ENCODE measurements at places on chromosomes 16 and 17. TPM values are rescaled to one million over a fixed set of nuclear protein-coding genes. Genes with fewer than 3 reads are reported as not detected.

GRCh38 chr16:3874242-3874641 is 6.3 kb downstream of the CREBBP start:
- H3K4me3 ChIP-seq: no peak overlapping the region
- H3K27me3 ChIP-seq: no peaks in the 10 kb centered on the region
- H3K27ac ChIP-seq: no peak overlapping the region
- DNase-seq: no peak
- H3K4me1 ChIP-seq: peaks cover 11% of the 10 kb centered on the region

DNA sequence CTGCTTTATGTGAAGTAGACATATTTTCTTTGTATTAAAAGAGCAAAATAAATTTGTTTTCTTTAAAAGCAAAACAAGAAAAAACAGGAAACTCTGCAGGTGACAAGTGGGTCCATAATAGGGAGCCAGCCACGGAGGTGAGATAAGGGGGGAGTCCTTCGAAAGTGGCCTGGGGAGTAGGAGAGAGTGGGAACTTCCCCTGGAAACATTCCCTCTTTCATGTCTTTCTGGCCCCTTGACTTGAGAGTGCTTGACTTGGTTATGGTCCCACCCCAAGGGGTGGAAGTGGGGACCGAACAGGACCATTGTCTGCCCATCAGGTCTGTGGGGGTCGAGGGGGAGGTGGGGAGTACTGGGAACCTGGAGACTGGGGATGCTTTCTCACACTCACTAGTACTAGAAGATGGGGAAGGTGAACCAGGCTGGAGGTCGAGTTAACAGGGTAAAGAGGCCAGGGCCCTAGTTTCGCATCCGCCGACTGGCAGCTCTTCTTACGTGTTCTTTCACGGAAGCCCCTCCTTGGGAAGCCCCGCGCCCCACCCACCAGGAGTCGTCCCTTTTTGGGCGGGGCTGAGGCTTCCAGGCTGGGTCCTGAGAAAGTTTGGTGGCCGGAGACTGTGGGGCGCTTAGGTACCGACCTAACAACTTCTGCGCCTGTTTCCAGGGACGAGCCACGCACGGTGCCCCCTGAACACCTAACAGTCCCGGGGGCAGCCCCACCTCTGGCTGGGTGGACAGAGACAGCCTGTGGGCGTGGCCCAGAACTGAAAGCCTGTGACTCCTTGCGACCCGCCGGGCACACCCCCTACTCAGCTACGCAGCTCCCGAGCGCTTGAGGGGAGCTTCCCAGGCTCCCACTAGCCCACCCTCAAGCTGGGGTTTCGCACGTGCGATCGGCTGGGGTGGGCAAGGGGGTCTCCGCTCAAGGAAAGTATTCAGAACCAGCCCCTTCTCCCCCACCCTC is 790 bp downstream of the TRADD start:
- peak; percentile 61 for DNase-seq
- peaks cover 93% of the 10 kb centered on the region for H3K27me3 ChIP-seq
- H3K4me1 ChIP-seq: no peaks in the 10 kb centered on the region

GRCh38 chr17:15659236-15659635 is 24.9 kb downstream of the TRIM16 start:
- DNase-seq: no peak
- peaks cover 35% of the 10 kb centered on the region for H3K36me3 ChIP-seq
- no peaks in the 10 kb centered on the region for H3K27me3 ChIP-seq
- no peaks in the 10 kb centered on the region for H3K4me1 ChIP-seq
- no peak overlapping the region for H3K27ac ChIP-seq
- H3K4me3 ChIP-seq: no peak overlapping the region

DNA sequence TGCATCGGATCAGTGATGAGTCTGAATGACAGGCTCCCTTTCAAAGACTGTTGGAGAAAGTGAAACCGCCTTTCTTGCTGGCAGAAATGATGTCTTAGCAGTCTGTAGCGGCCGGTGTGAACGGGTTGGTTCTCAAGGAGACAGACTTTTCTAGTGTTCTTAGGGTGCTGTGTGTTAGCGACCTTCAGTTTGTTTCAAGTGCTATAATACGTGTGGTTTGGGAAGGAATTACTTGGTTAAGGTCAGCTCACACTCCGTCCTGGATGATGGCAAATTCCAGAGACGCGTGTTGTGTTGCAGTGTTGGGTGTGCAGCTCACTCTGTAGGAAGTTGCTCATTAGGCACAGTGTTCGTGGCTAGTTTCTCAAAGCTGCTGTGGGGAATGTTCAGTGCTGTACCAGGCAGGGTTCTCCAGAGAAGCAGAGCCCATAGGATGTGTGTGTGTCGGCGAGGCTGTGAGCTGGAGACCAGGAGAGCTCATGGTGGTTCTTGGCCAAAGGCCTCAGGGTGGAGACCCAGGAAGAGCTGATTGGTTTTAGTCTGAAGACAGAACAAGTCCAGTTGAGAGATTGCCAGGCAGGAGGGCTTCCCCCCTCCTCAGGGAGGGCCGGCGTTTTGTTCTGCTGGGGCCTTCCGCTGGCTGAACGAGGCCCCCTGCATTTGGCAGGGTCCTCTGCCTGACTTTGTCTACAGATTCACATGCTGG is 37.6 kb downstream of the ZNF750 start:
- H3K27ac ChIP-seq: no peak overlapping the region
- H3K27me3 ChIP-seq: no peaks in the 10 kb centered on the region
- H3K4me1 ChIP-seq: no peaks in the 10 kb centered on the region
- H3K4me3 ChIP-seq: no peak overlapping the region
- peaks cover 68% of the 10 kb centered on the region for H3K36me3 ChIP-seq
- DNase-seq: no peak

- H3K4me3 ChIP-seq: no peak overlapping the region
- H3K4me1 ChIP-seq: no peaks in the 10 kb centered on the region
- no peak for DNase-seq
- H3K36me3 ChIP-seq: no peaks in the 10 kb centered on the region
- H3K27ac ChIP-seq: no peak overlapping the region
These were observed 592 bp upstream of the PERCC1 start for GRCh38 chr16:1430214-1430758.

- no peak overlapping the region for H3K27ac ChIP-seq
- DNase-seq: no peak
- no peaks in the 10 kb centered on the region for H3K27me3 ChIP-seq
- H3K36me3 ChIP-seq: no peaks in the 10 kb centered on the region
These were observed 122.6 kb downstream of the AXIN2 start for GRCh38 chr17:65438708-65439294.

DNA sequence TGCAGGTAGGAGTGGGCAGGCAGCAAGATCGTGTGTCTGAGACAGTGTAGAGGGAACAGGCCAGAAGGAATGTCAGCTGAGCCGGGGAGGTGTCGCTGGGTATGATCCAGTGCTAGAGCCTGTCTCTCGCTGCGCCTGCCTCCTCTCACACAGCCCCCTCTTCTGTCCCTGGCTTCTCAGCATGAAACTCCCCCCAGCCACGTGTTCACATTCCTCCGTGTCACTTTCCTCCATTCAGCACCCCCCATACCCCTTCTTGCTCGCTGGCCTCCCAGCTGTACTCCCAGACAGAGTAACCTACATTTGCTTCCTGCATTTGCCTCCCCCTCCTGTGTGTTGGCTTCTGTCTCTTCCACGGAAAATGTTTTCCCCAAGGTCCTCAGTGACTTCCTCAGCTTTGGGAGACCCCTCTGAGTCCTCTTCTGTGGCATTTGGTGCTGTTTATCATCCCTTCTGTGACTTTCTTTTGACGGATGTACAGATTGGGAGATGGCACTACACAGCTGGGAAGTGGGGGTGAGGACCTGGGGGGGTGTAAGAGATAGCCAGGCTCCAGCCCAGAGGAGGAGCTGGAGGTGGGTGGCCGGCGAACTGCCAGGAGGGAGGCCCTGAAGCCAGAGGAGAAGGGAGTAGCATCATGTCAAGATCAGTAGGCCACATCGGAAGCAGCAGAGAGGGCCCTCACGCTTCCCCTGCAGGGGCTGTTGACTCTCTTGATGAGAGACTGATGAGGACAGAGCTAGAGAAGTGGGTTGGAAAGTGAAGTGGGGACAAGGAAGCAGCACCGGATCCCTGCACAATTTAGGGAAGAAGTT is 19.2 kb downstream of the SGF29 start:
- no peak overlapping the region for H3K27ac ChIP-seq
- no peaks in the 10 kb centered on the region for H3K4me1 ChIP-seq
- H3K4me3 ChIP-seq: no peak overlapping the region
- no peaks in the 10 kb centered on the region for H3K27me3 ChIP-seq

The HIGD1B gene
- total RNA-seq: not detected

DNA sequence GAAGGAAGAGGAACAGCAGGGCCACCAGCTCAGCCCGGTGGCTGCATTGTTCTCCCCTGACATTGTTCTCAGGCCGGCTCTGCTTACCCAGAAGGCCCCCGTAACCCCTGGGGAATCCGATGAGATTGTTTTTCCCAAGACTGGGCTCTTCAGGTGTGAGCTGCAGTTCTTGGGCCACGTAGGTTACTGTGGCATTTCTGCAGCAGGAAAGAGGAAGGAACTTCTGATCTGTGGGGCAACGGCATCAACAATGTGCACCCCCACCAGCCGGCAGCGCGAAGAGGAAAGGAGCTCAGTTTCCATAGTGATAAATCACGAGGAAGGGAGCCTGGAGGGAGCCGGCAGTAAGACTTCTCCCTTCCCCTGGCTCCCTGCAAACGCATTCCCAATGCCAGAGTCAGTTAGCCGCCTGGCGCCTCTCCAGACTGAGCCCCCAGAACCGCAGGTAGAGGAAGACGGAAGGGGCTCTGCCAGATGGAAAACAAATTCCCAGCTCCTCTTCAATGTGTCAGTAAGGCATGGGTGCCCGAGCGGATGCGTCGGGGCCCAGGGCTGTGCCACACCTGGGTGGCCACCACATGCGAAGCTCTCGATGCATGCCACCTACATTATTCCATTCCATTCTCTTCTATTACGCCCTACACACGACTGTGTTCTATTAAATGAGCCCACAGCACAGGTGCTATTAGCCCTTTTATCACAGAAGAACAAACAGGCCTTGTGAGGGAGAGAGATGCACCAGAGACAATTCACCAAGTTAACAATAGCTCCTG is 21.5 kb upstream of the PECAM1 start:
- peaks cover 2% of the 10 kb centered on the region for H3K4me1 ChIP-seq
- no peaks in the 10 kb centered on the region for H3K36me3 ChIP-seq
- H3K4me3 ChIP-seq: peak overlapping the region; percentile 55
- peak; percentile 84 for DNase-seq

The MT4 gene
- total RNA-seq: not detected

DNA sequence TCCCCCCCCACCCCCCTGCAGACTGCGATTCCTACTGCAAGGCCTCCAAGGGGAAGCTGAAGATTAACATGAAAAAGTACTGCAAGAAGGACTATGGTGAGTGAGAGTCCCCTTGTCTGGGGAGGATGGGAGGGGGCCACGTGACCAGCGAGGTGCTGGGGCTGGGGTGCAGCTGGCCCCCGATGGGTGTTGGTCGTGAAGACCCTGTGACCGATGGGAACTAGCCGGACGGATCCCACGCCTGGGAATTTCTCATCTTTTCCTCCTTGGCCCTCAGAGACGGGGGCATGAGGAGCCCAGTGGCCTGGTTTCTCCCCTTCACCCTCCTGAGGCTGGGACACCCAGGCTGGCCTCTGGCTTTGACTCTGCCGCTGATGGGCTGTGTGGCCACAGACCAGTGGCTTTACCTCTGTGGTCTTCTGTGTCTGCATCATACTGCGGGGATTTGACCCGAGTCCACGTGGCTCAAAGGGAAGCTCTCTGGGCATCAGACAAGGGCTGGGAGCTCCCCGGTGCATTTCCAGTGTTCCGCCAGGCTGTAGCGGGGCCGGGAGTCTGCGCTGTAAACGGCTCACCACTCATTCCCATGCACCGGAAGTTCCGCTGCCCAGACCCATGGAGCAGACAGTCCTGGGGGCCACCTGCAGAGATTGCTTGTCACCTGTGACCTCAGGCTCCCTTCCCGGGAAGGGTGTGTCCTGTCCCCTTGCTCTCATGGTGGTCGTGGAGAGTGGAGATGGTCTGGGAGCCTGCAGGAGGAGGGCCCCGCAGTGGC is 200.0 kb downstream of the NTN1 start:
- DNase-seq: no peak
- H3K27ac ChIP-seq: no peak overlapping the region
- no peaks in the 10 kb centered on the region for H3K4me1 ChIP-seq

DNA sequence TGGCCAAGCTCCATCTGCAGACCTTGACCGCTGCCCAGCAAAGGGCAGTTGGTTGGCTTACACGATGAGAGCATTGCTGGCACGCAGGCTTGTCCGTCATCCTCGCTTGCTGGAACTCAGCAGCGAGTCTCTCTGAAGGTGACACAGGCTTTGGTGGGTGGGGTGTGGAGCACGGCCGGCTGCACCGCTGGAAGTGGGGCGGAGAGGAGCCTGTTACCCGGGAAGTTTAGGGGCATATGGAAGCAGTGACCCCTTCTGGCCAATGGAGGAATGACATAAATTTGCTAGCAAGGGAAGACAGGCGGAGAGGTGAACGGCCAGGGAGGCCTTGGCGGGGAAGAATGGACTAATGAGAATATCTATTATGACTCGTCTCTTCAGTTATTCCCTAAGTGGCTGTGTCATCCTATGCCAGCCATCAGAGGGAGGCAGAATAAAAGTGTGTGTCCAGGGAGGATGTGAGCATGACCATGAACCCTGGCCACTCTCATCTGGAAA is 65.9 kb upstream of the SDK2 start:
- H3K4me3 ChIP-seq: no peak overlapping the region
- H3K27ac ChIP-seq: no peak overlapping the region

- no peak for DNase-seq
- H3K27ac ChIP-seq: no peak overlapping the region
- H3K27me3 ChIP-seq: no peaks in the 10 kb centered on the region
- no peaks in the 10 kb centered on the region for H3K36me3 ChIP-seq
- H3K4me3 ChIP-seq: no peak overlapping the region
These were observed 120.2 kb upstream of the XYLT1 start for GRCh38 chr16:17590711-17591654.

The XAF1 gene
- not detected for total RNA-seq

DNA sequence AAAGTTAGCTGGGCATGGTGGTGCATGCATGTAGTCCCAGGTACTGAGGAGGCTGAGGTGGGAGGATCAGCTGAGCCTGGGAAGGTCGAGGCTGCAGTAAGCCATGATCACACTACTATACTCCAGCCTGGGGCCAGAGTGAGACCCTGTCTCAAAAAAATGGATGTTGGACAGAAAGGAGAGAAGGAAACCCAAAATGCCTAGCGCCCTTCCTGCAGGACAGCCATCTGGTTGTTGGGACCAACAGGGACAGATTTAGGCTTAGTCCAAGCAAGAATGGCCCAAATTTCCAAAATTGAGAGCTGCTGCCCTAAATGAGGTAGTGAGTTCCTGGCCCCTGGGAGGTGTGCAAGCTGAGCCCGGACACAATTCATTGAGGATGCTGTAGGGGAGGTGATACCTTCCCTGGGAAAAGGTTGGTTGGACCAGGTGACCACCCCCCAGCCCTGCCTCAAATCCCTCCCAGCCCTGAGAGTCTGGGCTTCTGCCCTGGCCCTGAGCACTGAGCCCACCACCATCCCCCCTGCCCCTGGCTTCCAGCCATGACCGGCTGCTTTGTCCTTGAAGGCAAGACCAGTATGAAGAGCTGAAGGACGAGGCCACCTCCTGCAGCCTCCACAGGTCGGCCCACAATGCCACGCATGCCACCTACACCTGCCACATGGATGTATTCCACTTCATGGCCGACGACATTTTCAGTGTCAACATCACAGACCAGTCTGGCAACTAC is 35.1 kb downstream of the IL21R start:
- H3K4me1 ChIP-seq: no peaks in the 10 kb centered on the region
- DNase-seq: peak; percentile 18
- H3K27me3 ChIP-seq: no peaks in the 10 kb centered on the region
- no peak overlapping the region for H3K4me3 ChIP-seq
- H3K36me3 ChIP-seq: no peaks in the 10 kb centered on the region
- H3K27ac ChIP-seq: no peak overlapping the region
